T follicular helper cell (primary cell): ENCODE measurements at places on chromosomes 5 and 9.
A peak's percentile ranks its signal among the peaks of the same experiment; 100 is the strongest.

- DNase-seq = no peak
These were observed 200.5 kb upstream of the KLF9 start for GRCh38 chr9:70614786-70615463.

- DNase-seq = no peak
These were observed 3.3 kb upstream of the RNF44 start for GRCh38 chr5:176540476-176540899.

DNA sequence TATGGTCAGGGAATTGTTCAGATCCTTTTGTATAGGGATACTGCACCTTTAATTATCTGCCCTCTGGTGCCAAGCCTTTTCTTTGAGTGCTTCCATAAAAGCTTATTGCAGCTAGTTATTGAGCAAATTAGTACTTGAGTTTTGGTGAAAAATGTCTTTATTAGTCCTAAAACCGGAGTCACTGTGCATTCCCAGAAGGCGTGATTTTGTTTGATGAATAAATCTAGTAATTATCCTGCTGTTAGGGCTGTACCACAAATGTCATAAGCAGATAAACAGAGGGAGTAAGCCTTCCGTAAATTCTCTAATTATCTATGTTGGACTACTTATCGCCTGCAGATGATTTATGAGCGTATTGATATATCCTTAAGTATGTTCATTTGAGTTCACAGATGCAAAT lies 620.7 kb upstream of the ARRDC3 start:
- DNase-seq = no peak

- DNase-seq = no peak
These were observed 102.1 kb downstream of the GOLPH3 start for GRCh38 chr5:32072054-32072453.

DNA sequence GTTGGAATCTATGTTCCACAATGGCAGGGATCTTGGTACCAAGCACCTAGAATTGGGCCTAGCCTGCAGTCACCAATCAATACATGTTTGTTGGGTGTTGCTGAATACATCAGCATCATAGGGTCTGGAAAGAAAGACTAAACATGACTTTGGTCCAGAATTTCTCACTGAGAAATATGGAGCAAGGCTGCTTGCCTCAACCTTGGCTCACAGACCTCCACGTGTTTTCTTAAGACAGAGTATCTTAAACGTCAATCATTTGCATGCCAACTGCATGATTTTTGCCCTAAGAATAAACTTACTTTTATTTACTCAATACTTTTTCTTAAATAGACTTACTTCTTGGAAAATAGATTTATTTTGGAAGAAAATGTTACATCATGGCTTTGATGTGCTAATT lies 22.7 kb upstream of the TRAF1 start:
- DNase-seq = no peak

DNA sequence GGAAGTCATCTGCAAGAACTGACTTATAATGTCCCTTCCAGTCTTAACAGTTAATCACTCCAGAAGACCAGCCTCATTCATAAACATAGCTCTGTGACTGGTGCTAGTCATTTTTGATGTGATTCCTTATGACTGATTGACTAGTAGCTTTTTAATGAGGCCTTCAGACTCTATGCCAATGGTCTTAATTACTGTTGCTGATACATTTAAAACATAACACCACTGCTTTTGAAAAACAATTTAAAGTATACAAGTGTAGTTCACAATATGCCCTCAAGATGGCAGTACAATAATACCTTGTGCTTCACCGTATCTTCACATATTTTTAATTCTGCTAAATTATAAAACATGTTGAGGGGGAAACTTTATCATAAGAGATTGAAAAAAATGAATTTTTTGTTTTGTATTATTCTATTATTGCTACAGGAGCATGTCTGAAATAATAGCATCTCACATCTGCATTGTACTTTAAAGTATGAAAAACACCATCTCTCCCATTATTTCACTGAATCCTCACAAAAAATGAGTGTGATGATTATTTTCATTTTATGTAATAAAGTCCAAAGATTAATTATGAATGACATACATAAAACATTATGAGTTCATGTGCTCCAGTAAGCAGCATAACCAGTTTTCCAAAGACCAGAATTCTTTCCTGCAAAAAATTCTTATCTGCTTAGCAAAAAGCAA lies 55.2 kb upstream of the SHISAL2B start:
- no peak for DNase-seq

DNA sequence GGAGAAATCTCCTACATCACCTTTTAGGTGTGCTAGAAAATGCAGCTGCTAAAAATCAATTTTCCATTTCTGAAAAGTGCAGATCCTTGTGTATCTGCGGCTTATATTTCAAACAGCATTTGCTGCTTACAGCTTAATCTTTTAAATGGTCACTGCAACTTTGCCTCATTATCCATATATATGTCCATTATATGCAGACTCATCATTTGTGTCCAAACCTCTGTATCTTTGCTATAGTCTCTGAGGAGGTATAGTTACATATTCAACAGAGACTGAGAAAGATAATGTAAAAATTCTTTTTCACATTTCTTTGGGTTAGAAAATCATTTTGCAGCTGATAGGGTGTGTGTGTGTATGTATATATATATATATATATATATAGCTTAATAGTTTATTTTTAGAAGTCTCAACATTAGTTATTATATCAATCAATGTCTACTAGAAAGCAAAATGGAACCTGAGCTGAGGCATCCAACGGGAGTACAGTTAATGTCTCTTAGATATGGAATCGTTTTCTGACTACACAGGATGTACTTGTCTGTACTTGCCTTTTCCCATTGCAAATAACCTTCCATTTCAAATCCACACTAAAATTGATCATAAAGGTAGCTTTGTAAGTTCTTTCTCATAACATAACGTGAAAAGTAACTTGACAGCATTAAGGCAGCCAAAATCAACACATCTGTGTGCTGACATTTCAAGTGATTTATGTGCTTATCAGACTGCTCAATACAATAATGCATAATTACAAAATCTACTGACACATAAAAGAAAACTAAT lies 267.0 kb upstream of the HAPLN1 start:
- no peak for DNase-seq

DNA sequence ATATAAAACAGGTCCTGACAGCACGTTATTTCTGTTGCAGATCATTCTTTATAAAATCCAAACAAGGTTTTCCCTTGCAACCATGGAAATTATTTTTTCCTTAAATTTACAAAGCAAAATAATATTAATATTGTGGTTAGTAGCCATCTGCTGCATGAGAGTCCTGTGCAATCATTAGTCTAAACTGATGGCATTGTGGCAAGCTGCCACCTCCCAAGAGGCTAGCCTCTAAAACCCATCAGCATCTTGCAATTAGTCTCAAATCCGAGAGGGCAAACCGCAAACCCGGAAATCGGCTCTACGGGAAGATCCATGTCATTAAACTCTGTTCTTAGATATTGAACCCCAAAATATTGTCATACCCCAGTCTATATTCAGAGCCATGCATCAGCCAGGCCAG lies 11.3 kb upstream of the CDH6 start:
- DNase-seq = no peak

GRCh38 chr5:94776167-94776566 lies 157.7 kb downstream of the SLF1 start:
- DNase-seq = no peak

DNA sequence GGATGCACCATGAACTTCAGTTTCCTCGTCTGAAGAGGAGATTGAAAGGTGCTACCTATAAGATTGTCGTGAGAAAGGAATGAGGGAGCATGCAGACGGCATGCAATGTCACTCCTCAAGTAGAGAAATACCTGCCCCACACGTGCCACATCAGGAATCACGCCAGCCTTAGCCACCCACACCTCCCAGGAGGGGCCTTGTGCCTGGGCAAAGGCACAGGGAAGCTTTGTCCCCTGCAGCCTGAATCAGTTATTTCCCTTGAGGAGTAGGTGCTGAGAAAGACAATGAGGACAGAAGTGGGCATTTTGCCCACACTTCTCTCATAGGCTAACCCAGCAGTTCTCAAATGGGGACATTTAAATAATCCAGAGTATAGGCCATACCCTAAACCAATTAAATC lies 31.0 kb downstream of the FSTL4 start:
- no peak for DNase-seq

DNA sequence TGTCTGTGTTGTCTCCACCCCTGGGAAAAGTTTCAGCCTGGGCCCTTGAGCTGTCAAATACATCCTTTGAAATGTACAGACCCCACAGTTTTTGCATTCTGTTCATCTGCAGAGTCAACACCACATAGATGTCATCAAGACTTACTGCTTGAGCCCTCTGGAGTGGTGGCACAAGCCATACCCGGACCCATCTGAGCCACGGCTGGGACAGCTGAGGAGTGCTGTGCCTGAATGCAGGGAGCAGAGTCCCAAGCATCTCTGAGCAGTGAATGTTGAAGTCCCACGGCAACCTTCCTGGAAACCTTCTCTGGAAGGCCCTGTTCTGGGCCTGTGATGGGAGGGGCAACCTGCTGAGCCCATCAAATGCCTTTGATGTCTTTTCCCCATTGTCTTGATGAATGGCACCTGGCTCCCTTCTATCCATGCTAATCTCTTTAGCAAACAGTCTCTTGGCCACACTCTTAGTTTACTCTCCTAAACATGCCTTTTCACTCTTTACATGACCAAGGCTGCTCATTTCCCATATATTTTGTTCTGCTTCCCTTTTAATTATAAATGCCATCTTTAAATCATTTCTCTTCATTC lies 92.5 kb downstream of the ATPSCKMT start:
- no peak for DNase-seq

- DNase-seq = no peak
These were observed 64.7 kb downstream of the CSF2 start for GRCh38 chr5:132138260-132138659.

DNA sequence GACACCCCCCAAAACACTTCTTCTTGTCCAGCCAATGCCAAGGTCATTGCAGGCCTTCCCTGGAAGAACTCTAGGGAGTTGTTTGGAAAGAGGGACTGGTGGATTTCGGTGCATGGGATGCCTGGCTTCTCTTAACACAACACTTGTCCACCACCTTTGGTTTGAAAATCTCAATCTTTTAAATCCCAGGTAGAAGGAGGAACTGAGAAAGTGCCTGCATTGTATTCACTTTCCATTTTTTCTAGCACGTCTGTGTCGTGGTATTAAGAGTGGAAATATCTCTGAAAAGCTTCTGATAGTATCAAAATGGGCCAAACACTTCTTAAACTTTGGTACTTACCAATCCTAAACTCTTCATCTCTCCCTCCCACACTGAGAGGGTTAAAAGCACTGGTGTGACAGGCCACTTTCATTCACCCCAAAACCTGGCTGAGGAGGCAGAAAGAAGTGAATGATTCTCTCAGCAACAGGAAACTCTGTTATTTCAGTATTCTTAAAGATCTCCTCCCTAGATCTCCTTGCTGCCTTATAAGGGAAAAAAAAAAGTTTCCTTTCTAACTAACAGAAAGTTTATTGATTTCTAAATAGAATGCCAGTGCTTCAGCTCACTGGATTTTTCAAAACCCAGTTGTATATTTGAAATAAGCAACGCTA lies 3.9 kb upstream of the NFIB start:
- no peak for DNase-seq

DNA sequence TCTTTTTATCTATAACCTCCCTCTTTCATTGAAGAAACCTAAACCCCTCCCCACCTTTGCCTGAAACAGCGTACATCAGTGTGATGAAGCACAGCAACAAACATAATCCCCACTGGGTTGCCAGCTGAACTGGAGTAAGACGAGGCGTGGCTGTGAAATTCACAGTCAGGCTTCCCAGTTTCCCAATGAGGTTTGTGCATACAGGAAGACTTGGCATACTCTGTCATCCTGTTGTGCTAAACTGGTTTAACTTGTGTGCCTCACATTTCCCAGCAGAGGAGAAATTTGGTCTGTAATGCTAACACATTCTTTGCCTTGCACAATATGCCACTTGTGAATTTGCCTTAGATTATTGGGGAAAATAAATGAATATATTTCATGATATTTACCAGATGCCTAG lies 121.5 kb downstream of the SV2C start:
- DNase-seq = no peak

GRCh38 chr5:136198453-136198852 lies 5.5 kb upstream of the SMIM32 start:
- no peak for DNase-seq

GRCh38 chr5:95620870-95621838 lies 1.3 kb downstream of the GPR150 start:
- peak; percentile 20 for DNase-seq

DNA sequence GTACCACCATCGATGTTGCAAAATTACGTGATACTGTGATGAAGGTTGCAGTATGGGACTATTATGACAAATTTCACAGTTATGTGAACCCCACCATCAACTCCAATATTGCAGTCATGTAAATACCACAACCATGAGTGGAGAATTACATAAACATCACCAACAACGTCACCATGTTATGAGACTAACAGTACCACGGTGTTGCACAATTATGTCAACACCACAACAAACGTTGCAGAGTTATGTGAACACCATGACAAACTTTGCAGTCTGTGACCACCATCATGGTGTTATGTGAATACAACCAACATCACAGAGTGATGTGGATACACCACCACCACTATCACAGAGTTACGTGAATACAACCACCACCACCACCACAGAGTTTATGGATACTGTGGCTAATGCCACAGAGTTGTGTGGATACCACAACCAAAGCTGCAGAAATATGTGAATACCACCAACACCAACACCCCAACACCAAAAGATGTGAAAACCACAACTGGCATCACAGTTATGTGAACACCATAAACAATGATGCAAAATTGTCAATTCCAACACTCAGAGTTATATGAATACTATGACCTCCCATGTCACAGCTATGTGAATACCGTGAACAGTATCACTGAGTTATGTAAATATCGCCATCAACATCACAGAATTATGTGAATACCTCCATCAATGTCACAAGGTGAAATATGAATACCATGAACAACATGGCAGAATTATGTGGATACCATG lies 62.4 kb downstream of the SHC3 start:
- DNase-seq = no peak

DNA sequence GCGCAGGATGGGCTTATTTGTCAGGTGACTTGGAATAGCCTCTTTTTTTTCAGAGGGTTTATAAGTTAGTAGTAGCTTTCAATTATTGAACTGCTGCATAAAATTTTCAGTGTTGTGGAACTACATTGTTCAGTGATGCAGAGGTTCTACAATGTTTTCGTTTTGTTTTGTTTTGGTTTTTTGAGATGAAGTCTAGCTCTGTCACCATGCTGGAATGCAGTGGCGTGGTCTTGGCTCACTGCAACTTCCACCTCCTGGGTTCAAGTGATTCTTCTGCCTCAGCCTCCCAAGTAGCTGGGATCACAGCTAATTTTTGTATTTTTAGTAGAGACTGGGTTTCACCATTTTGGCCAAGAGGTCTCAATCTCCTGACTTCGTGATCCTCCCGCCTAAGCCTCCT lies 22.0 kb downstream of the NUP188 start:
- DNase-seq = no peak
